ENCODE measurements at places on chromosomes 2 and 18. TPM values are rescaled to one million over a fixed set of nuclear protein-coding genes. Genes with fewer than 3 reads are reported as not detected.

The POTEJ gene
- 0.10 TPM for total RNA-seq

- no peak for DNase-seq
Observed at GRCh38 chr2:101684313-101684712, 13.2 kb upstream of the MAP4K4 start.

The SULT1C3 gene
- not detected for total RNA-seq

The MAB21L4 gene
- not detected for total RNA-seq

DNA sequence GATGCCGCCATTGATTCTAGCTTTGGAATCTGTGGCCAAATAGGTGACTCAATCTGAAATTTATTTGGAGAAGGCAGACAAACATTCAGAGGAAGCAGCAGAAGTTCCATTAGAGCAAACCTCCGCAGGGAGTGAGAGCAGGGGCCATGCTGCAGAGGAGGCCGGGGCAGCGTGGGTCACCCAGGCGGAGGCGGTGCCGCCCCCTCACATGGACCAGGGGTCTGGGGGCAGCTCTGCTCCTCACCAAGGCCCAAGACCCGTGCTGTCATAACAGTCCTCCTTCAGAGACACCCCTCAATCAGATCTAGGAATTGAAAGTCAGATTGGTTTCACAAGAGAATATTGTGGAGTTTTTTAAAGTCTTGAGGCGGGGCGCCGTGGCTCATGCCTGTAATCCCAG is 92.4 kb downstream of the GBX2 start:
- DNase-seq, result no peak

The UGT1A4 gene
- total RNA-seq, result not detected

The AQP12A gene
- not detected for total RNA-seq

DNA sequence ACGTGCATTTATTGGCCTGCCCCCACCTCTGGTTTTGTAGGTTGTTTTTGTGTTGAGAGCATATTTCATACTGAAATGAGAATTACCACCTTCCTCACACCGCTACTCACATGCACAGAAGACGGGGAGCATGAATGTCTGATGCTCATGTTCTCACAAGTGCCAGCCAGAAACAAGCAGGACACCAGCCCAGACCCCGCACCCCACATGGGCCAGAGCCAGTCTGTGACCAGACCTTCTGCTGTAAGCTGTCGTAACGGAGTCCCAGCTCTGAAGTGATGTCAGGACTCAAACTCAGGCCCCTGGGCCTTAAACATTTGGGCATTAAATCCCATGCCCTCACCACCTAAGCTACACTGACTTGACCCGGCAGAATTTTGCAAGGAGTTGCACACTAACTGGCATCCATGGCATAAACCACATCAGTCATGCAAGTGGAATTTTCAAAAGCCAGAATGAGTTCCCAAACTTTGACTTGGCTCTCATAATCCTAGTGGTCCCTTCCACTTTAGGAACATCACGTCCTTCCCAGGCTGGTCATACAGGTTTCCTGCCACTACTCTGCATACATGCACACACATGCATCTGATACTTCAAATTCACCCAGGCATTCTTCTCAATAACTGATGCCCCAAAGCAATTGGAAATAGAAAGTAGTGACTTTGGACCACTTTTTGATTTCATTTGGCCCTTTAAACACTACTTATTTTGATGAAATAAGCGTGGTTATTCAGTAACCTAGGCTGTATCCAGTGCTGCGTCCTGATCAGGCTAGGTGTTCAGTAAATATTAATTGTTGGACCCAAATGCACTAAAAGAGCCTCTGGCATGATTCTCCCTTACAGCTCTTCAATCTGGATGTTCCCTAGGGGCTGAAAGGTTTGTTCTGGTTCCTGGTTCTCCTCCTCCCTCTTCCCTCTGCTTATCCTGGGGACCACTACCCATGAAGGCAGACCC is 223.1 kb upstream of the ID2 start:
- DNase-seq, result no peak

DNA sequence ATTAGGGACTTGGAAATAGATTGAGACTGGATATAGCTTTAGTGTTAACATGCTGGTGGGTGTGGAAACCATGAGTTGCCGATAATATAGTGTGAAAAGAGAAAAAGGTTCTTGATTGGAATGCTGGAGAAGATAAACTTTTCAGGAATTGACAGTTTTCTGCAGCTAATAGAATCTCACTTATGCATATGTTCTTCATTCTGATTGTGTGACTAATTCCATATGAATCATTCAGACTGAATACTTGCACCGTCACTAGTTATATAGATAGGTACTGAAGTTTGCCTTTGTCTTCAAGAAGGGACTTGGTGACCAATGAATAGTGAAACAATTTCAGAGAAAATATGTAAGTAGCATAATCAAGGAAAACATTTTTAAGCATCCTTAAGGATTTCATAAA is 225.7 kb upstream of the FOSL2 start:
- DNase-seq, result no peak

- DNase-seq, result no peak
Observed at GRCh38 chr2:227480528-227480927, 8.6 kb downstream of the AGFG1 start.

DNA sequence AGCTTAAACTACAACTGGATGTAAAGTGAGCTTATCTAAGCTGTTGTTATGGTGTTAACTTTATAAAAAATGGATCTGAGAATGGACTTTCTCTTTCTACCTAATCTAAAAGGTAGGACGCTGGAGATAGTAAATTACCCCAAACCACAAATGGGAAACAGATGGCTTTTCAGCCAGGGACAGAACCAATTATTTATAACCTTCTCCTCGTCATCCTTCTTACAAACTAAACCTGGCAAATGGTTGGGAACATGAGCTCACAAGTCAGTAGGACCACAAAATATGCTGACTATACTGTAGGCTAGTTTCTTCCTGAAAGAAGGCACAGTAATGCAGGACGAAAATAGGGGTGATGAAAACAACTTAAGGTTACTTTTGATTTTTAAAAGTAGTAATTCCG is 32.7 kb upstream of the ZDBF2 start:
- DNase-seq, result no peak

DNA sequence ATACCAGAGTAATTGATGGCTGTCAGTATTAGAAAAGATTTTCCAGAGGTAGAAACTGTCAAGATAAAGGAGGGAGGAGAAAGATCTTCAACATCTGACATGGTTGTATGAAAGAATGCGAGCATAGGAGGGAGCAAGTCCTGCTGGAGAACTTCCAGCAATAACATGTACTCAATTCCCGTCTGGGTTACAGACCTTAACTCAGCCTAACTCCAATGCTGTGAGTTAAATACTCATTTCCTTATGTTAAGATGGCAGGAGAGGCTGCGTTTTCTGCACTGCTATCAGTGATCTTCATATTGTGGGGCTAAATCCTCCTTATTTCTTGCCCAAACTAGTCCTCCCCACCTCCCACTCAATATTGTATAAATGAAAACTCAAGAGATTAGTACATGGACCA is 6.7 kb upstream of the CERS6 start:
- DNase-seq, result no peak

- DNase-seq, result no peak
Observed at GRCh38 chr2:98839292-98839691, 96.7 kb downstream of the CRACDL start.

- DNase-seq, result no peak
Observed at GRCh38 chr2:226020956-226021355, 621.4 kb downstream of the NYAP2 start.
